COR-L47 (cell line): ENCODE measurements at places on chromosomes 7 and 10.

- no peak for DNase-seq
Observed at GRCh38 chr10:11646450-11646849, 35.0 kb upstream of the USP6NL start.

- no peak for DNase-seq
Observed at GRCh38 chr7:11430112-11430511, 401.9 kb downstream of the THSD7A start.

- DNase-seq: no peak
Observed at GRCh38 chr10:3293581-3294431, 121.2 kb upstream of the PITRM1 start.

- no peak for DNase-seq
Observed at GRCh38 chr7:38905056-38905759, 3.8 kb downstream of the VPS41 start.

- DNase-seq: no peak
Observed at GRCh38 chr10:116660860-116661259, 40.1 kb downstream of the PNLIPRP2 start.

DNA sequence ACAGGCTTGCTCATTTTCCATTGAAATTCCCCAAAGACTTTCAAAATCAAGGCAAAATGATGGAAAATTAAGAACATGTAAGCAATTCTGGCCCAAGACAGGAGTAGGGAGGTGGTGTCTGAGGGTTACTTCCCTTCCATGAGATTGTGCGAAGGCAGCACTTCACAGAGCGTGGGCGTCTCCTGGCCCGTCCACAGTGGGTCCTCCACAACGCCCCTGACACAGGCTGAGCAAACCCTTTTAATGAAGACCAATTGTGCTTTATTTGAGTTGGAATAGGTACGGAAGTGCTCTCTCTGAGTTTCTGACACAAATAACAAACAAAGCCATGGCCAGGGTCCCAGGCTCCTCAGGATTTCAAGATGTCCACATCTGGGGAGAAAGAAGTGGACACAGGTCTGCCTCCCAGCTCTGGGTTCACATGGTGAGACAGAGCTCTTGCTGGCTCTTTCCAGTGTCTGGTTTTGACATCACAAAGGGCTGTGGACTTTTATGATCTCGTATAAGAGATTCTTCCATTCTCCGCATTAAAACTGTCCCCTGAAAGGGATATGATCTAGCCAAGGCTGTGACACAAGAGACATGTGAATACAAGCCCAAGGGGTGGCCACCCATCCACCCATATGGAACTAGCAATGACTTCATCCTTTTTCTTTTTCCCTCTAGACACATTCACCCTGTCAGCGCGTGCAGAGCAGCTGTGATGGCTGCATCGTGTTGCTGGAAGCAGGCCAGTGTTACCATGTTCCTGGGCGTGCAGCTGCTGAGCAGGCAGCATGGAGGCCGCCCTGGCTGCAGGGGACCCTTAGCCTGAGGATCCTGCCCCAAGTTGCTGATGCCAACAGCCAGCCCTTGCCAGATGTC, 145.6 kb downstream of the ADAM12 start:
- DNase-seq: no peak

DNA sequence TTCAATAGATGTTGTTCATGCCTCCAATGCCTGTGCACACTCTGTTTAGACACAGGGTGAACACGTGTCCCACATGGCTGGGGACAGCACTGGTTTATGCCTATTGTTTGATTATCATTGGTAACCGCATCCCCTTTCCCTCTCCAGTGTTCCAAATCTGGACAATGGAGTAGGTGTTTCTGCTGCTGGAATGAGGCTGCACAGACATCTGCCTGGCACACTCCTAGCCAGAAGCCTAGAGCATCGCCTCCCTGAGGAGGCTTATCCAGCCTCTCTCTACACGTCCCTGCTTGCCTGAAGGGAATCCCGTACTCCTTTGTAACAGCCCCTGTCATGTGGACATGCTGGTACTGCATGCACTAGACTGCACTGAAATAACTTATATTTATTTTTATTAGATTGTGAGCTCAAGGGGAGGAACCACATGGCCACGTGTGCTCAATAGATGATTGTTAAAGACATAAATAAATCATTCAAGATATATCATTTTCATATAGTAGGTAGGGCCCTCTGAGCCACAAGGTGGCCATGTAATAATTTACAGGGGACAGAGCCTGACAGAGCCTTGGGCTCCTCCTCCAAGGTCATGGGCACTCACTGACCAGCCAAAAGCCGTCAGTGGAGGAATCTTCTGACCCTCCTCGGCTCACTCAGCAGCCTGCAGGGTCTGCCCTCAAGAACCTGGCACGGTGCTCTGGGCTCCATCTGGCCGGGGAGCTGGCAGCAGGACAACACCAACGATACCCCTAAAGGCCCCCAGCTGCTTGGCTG, 310.9 kb upstream of the ZNF32 start:
- DNase-seq: no peak

DNA sequence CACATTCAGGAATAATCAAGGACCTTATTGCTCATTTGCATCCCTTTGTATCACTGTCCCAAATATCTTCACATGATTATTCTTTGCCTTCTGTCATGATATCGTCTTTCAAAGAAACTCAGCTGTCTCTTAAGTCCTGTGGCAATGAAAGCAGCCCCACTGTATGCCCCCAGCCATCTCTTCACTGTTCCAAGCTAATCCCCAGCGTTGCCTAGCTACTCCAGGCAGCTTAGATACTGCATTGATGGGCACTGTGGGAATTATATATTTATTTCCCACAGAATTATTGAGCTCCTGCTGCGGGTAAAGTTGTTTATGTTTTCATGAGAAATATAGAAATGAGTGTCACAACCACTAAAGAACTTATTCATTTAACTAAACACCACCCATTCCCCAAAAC, 38.8 kb downstream of the SND1 start:
- no peak for DNase-seq

- DNase-seq: no peak
Observed at GRCh38 chr10:71392791-71393781, 3.6 kb upstream of the CDH23 start.

- DNase-seq: no peak
Observed at GRCh38 chr7:46681865-46682503, 760.9 kb upstream of the IGFBP3 start.

- no peak for DNase-seq
Observed at GRCh38 chr10:117539361-117539773, 3.2 kb upstream of the EMX2 start.

GRCh38 chr7:142385491-142386340, 127.9 kb upstream of the PRSS58 start:
- DNase-seq: peak; percentile 28

- DNase-seq: peak; percentile 2
Observed at GRCh38 chr10:28838908-28839307, 161.6 kb downstream of the BAMBI start.

GRCh38 chr7:131281266-131282048, 46.2 kb upstream of the MKLN1 start:
- no peak for DNase-seq

DNA sequence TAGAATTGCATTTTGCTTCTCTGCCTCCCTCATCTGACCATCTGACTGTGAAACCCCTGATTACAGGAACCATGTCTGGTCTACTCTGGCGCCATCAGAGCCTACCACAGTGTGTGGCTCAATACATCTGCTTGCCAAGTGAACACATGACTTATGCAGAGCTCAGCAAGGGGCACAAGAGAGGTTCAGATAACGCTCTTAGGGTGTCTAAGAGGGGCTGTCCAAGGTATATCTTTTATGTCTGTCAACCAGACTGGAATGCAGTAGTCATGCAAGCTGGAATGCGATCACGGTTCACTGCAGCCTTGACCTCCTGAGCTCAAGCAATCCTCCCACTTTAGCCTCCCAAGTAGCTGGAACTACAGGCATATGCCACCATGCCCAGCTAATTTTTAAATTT, 10.3 kb upstream of the RRP12 start:
- no peak for DNase-seq

GRCh38 chr10:28807760-28808613, 130.7 kb downstream of the BAMBI start:
- DNase-seq: no peak

DNA sequence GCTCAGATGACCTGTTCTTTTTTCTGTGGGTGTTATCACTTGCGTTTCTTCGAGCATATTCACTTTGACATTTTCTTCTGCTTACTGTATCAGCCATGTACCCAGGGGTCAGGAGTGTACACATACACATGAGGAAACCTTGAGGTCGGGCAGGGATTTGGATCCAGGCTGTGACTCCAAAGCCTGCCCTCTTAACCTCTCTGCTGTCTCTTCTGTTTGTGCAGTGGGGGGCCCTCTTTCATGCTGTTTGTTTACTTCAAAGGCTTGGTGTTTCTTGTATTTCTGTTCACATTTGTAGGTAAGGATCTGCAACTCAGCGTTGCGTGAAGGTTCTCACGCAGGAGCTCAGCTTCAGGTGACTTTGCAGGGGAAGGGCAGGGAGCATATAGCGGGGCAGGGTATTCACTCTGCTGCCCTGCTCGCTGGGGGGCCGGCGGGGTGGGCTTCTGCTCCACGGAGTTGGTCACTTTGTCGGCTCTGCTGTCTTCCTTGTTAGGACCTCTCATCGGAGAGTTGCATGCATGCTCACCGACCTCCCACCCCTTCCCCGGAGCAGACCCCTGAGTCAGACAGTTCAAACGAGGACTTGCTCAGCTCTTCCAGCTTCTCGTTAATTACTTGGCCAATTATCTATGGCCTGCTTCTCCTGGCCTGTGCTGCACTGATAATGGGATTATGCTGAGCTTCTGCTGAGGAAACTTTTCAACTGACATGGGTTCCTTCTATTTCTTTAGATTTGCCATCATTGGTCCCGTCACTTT, 77.5 kb downstream of the SDK1 start:
- no peak for DNase-seq

DNA sequence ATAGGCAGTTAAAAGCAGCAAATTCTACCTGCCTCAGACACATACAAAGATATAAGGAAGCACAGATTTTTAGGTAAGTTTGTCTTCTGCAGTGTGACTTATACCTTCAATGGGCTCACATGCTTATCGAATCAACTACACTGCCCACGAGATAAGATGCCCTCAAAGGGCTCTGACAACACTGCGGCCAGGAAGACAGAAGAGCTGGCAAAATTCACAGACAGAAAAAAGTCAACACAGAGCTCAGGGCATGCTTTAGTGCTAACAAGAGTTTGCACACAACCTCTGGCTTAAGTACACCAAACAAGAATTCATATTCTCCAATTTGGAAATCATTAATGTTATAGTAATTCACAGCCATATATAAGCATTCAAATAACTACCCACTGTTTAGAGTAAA, 62.3 kb downstream of the LARP4B start:
- no peak for DNase-seq

DNA sequence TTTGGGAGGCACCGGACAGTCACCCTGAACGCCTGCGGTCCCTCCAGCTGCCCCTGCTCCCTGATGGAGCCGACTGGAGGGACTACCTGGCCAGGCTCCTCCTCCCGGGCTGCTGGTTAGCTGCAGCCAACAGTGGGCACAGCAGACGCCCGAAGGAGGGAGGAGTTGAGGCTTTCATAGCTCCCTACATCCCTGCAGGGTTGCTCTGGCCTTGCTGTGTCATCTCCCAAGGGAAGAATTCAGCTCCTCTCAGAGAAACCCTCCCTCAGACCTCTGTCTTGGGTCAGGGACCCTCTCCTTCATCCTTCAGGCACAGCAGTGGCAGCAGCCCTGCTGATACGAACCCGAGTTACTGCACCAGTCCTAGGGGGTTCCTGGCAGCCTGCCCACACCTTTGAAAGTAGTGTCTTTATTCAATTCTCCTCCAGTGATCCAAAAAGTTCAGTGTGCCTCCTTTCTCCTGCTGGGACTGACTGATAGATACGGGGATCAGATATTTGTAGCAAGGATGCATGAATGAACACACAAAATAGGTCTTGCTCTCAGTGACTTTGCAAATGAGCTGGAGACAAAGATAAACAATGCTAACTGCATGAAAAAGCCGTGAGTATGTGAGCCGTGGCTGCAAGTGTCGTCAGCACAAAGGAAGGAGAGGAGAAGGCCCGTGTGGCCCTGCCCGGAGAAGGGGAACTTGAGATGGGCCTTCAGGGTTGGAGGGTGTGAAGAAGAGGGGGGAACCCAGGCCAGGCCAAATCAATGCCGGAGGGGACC, 136.6 kb downstream of the PRKAG2 start:
- peak; percentile 30 for DNase-seq

DNA sequence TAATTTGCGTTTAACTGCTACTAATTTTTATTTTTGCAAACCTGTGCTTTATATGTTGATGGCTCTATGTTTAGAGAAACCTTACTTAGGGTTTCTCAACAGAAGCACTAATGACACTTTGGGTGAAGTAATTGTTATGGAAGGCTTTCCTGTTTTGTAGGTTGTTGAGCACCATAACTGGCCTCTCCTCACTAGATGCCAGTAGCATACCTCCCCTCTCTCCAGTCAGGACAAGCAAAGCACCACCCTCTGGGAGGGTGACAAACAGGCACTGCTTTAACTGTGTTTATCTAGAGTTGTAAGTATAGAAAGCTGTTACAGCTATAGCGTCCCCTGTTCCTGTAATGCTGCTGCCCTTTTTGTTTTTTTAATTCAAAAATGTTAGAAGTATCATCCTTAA, 60.9 kb downstream of the WAC start:
- no peak for DNase-seq

DNA sequence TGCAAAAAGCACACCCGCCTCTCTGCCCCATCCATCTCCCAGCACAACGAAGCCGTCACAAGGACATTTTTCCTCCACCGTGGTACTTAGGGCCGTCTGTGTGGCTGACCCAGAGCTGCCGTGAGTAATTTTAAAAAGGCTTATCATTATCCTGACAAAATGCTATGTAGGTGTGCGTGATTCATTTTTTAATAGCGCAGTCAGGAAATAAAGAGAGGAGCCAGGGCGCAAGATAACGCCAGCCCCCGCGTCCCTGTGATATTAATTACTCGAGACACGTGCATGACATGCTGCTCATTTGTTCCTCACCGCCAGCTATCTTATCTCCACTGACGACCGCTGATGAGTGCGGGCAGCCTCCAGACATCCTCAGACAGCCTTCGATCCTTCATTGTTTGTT, 332.7 kb upstream of the PFKP start:
- DNase-seq: no peak
